ENCODE measurements at places on chromosomes 7 and 10.

DNA sequence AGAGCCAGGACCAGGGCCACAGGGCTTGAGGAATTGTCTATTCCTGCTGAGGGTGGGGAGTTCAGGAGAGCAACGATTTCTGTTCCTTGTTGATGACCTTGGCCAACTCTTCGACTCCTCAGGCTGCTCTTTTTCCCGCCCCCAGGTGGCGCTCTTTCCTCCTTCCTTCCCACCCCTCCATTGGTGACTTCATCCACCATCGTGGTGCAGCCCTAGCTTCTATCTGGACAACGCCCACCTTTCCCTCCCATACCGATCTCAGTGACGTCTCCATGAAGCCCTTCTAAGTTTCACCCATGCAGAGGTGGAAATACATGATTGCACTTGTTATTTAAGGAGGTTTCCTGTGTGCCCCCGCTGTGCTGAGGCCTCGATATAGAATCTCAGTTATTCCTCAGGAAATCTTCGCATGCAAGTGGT is 22.1 kb upstream of the CARD11 start:
- no peak for DNase-seq

- DNase-seq = no peak
These were observed 102.3 kb upstream of the ARHGAP21 start for GRCh38 chr10:24826009-24826408.

DNA sequence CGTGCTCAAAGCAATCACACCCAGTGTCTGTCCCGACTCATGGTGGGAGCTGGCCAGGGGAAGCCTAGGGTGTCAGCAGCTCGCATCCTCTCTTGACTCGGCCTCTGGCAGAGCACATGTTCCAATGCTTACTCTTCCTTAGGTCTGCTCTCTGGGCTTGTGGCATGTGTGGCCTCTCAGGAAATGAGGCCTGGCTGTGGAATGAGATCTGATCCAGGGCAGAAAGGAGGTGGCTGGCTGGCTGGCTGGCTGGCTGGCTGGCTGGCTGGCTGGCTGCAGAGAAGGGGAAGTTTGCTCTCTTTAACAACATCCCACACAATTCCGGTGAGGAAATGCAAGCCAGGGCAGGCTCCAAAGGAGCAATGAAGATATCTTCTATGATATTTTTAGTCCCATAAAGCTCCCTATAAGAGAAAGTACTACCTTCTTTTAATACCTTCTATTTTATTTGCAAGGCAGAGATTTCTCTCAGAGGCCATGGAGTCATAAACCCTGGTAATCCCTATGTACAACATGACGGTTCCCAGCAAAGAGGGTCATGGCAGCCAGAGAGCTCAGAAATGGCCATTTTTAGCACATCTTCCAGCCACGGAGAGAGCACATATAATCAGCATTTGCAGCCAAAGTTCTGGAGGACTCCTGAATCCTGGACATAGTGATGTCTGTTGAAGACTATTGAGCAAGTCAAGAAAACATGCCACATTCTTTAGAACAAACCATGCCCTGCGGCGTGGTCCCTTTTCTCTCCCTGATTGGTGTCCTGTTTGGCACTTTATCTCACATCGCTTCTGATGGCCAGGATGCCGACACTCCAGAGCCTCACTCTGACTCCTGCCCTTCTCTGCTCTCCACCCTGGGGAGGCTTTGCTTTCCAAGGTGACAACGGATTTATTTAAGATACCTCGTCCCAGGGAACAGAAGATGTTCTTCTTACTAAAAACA is 153.7 kb downstream of the FANK1 start:
- peak; percentile 91 for DNase-seq

- DNase-seq = no peak
These were observed 1325.5 kb downstream of the REEP3 start for GRCh38 chr10:64846700-64847099.

DNA sequence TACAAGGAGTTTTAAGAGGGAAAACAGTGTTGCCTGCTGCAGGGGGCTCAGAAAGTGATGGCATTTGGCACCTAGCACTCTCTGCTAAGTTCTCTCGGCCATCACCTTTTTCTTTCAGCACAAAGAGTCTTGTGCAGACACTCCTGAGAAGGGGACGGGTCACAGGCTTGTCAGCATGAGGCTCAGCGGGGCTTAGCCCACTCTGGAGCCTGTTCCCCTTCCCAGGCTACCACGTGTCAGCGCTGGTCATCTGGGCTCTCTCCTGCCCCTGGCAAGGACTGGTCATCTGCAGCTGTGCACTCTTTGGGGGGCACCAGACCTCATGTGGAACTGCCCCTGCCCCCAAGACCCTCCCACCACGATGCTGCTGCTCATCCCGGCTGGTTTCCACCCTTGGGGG is 152.1 kb upstream of the MKI67 start:
- DNase-seq = no peak

DNA sequence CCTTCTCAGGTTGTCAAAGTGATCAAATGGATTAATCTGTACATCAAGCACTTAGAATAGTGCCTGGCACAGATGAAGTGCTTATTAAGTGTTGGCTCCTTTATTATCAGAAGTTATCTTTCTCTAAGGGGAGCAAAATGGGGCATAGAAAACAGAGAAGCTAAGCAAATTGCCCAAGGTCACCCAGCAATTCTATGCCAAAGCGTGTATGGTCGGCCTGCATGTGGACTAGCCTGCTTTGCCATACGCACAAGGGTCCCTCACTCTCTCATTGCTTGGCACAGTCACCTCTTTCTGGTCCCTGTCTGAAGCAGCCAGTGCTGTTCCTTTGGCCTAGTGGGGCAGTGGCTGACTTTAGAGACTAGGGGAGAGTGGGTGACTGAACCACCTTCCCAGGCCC is 45.3 kb downstream of the CDH23 start:
- peak; percentile 77 for DNase-seq

DNA sequence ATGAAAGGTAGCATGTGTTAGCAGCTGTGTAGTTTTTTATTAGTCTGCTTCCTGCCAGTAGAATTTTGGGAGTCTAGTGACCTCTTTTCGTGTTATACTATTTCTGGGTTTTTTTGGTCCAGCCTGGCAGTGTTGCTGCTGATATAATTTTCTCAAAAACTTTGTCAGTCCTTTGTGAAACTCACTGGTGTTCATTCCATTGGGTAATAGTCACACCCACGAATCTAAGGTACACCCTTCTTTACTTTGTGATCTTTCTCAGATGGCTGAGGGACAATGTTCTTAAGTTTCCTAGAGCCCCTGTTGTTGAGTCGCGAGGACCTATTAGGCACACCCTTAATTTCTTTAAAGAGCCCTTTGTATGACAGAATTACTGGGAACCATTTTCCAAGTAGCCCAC is 52.3 kb downstream of the TPST1 start:
- no peak for DNase-seq

DNA sequence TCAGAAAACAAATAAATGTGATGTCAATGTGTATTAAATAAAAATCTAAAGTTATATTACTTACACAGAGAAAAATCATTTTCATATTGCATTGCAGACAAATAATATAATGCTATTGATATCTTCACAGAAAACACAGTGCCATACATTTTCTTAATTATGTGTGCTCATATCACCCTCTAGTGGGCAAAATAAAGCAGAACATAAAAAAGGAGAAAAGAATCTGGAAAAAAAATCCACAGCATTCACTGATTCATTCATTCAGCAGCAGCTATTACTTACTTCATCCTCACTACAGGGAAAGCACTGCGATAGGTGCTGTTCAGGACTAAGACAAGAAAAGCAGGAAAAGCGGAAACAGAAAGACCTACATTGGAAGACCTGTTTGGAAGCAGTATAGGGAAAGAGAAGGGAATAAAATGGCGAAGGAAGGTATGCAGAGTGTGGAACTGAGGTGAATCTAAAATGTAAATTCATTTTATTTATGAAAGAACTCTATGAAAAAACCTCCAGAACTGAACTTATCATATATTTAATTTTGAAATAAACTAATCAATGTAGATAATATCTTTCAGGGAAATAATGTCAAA is 73.2 kb downstream of the POT1 start:
- no peak for DNase-seq

GRCh38 chr10:101146392-101147251 is 15.5 kb downstream of the TLX1 start:
- DNase-seq = peak; percentile 72

DNA sequence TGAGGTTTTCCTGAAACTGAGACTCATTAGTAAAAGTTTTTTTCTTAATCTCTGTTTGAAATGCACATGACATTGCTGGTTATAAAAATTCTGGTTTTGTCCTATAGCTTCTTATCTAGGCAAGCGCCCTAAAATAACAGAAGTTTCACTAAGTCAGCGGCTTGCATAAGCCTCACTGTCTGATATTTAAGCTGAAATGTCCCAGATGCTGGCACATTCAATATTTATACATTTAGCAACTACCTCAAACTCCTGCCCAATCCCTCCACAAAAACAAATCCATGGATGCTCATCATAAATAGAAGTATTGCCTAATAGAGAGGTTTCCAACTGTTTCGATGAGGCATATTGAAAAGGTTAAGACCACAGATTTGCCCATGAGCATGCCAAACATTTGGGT is 83.1 kb upstream of the EGR2 start:
- no peak for DNase-seq

GRCh38 chr7:78345979-78346378 is 547.4 kb downstream of the PHTF2 start:
- no peak for DNase-seq

DNA sequence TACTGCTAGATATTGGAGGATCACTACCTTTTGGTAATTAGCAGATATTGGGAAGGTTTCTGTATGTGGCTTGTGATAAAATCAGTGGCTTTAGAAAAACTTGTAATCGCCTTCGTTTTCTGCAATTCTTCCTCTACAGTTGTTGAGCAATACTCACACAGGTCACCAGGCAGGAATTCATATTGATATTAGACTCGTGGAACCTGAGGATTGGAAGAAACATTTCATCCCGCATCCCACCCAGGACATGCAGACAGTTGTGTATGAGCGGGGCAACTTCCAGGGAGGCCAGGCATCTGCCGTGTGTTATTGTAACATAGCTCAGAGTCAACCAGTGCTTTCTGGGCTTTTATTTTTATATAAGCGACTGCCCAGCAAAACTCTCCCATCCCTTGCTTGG is 821.3 kb downstream of the LRMDA start:
- no peak for DNase-seq

GRCh38 chr7:149245244-149245643 is 5.8 kb downstream of the ZNF212 start:
- peak; percentile 4 for DNase-seq

DNA sequence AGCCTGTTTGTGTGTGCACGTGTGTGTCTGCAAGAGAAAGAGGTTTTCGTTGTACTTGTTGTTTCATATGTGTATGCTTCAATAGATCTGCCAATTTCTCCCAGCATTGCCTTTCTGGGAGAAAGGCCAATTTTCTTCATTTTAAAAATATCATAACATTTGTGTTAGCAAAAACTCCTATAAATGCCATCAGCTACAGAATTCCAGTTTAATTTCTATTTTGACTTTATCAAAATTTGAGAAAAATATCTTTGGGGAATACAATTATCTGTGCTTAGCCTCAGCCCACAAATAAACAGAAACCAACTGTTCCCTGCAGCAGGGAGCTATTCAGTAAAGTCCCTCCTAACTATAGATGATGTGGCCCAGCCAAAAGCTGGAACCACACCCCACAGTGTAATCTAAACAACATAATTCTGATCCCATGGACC is 68.3 kb upstream of the MGMT start:
- DNase-seq = no peak

DNA sequence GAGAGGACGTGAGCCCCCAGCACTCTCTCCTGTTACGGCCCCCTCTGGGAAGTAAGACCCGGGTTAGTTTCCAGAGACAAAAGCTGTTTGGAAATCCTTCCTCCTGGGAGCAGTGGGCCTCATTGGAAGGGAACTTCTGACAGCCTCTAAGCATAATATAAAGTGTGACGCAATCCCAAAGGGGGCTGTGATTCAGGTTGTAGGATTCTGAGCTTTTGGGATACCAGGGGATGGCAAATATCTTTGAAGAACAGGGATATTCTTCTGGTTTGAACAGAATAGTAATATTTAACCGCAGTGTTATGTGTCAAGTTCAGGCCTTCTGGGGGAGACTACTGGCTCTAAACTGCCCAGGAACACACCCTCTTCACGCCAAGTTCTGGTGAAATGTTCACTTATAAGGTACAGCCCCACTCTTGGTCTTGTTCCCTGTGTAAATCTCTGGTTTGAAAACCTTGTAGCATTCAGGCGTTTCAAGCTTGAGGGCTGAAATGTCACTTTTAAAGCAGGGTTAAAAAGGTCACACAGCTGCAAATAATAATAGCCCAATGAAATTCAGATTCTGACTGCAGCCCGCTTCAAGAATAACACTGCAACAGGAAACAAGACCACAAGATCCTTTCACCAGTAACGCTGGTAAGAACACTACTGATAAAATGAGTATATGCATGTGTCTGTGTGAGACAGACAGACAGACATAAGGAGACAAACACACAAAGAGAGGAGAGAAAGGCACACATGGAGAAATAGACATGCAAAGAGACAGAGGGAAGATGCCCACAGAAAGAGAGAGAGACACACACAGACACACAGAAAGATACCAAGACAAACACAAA is 69.0 kb downstream of the CREB5 start:
- DNase-seq = no peak

- peak; percentile 62 for DNase-seq
These were observed 176.2 kb downstream of the PTPRN2 start for GRCh38 chr7:158411232-158411950.

DNA sequence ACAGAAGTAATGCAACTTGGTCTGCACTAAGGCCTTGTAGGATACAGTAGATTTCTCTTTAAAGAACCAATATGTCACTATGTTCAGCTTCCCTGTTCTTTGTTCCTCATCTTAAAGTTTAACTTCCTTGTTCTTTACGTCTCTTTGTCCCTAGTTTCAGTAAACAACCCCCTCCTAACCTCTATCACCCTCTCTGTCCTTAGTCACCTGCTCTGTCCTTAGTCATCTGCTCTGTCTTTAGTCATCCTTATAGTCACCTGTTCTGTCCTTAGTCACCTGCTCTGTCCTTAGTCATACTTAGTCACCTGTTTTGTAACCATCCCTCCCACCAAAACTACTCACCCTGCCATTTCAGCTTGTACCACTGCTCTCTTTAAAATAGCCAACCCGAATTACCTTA is 144.6 kb upstream of the TMEM106B start:
- no peak for DNase-seq

GRCh38 chr10:128052696-128053095 is 73.5 kb downstream of the MKI67 start:
- DNase-seq = peak; percentile 47

DNA sequence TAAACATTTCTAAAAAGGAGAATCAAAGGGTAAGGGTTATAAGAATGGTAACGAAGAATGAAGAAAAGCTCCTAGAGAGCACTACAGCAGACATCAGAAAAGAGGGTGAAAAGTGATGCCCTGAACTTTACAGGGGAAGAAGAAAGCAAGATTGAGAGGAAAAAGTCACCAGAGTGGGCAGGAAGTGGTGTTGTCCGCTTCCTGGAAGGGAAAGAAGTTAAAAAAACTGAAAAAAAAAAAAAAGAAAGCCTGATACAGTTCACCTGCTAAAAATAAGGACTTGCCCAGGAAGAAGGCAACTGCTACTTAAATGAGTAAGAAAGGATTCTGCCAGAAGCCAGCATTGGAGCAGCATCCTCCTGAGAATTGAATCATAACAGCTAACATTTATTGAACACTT is 330.1 kb upstream of the PHF14 start:
- DNase-seq = no peak

- no peak for DNase-seq
These were observed 87.2 kb upstream of the INSYN2A start for GRCh38 chr10:127283576-127283975.

GRCh38 chr7:131027287-131027773 is 293.3 kb upstream of the KLF14 start:
- peak; percentile 51 for DNase-seq

GRCh38 chr10:78600121-78600665 is 468.6 kb upstream of the ZMIZ1 start:
- no peak for DNase-seq

Measured in osteoblast (primary cell).